ENCODE measurements at places on chromosomes 13 and 19.

DNA sequence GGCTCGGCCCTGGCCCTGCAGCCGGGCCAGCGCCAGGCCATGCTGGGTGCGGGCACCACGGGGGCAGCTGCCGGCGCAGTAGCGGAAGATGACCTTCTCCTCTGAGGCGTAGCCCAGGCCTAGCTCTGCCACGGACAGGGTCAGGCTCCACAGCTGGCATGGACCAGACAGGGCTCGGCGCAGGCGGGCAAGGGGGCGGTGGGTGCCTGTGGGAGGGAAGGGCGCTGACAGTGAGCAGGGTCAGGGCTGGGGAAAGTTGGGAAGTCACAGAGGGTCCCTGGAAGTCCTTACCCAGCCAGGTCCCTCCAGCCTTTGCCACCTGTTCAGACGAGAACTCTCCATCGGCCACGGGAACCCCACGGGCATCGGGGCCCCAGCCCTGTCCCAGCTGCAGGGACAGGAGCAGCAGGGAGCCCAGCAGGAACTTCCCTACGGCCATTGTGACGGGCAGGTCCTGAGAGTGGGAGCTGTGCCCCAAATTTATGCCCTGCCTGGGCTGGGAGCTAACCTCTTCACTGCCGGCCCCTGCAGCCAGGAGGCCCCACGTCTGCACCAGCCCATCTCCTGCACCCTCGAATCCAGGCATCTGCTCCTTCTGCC lies at the start of gene PSPN:
PSPN (minus strand) TSS at position 523 of the 600 bp plus-strand sequence; CDS start at position 439, 84 bp downstream.
- no peak for DNase-seq

- DNase-seq = no peak
Observed at GRCh38 chr19:2394054-2394441, 33.3 kb downstream of the TIMM13 start.

- DNase-seq = no peak
Observed at GRCh38 chr13:21012211-21012610, 49.2 kb downstream of the LATS2 start.

- DNase-seq = no peak
Observed at GRCh38 chr19:57648331-57649003, 15.5 kb downstream of the ZNF211 start.

DNA sequence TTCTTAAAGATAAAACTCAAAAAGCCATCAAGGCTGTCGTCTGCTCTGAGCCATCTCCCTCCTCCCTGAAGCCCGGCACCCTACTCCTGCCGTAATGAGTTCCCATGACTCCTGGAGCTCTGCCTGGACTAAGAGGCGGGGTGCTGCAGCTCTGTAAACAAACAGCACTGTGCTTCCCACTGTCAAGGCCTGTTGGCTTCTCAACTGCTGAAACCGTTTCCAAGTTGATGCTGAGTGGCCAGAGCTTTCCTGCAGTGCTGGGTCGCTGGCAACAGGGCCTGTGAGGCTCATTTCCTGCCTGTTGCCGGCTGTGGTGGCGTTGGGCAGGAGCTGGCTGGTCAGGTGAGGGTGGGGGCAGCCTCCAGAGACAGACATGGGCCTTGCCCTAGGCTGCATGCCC lies 26.7 kb upstream of the ISYNA1 start:
- DNase-seq = peak; percentile 80

GRCh38 chr19:53977991-53978731 lies 13.3 kb upstream of the CACNG6 start:
- DNase-seq = peak; percentile 56
